ENCODE measurements at places on chromosomes 11 and 22.

- no peak for DNase-seq
Measured at GRCh38 chr11:11400121-11400520, 47.1 kb upstream of the CSNK2A3 start.

DNA sequence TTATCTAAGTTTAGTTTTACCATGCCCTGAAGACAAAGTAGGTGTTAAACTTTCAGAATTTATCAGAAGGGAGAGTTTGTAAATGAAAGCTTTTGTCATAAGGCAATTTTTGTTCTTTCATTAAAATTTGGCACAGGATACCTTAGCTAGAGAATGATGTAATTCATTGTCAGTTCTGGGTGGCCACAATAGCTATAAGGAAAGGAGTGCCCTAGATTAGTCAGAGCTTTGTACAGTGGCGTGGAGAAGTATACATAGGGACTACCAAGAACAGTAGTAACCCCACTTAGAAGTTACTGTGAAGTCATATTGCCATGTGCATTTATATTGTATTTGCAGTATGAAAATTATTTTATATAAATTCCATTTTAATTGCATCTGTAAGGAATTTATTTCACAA lies 126.3 kb upstream of the CARD18 start:
- DNase-seq = no peak

DNA sequence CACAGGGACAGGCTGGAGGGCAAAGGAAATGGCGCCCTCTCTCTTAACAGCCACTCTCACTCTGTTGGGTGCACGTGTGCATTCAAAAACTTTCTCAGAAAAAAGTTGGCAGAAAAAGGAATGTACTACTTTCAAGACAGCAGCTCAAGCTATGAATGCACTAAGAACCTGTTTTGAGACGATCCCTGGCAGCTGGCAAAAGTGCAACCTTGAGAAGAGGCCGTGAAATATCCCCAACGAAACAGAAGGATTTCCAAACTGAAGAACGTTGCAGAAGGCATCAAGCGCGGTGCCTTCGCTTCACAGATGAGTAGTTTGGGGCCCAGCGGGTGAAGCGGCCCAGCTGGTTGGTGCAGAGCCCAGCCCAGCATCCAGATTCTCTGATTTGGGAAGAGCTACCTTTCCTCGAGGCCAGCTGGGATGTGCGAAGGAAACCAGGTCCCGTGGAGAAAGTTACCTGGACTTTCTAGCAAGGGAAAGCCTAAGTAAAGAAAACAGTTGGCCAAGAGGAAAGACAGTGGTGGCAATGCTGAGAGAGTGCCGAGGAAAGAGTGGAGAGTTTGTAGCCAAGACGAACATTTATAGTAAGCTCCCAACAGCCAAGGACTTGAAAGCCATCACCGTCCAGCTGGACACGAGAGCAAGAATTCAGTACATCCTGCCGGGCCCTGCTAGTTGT lies 16.3 kb downstream of the IFT27 start:
- DNase-seq = no peak

- DNase-seq = no peak
Measured at GRCh38 chr11:77424644-77425043, 49.2 kb downstream of the PAK1 start.

DNA sequence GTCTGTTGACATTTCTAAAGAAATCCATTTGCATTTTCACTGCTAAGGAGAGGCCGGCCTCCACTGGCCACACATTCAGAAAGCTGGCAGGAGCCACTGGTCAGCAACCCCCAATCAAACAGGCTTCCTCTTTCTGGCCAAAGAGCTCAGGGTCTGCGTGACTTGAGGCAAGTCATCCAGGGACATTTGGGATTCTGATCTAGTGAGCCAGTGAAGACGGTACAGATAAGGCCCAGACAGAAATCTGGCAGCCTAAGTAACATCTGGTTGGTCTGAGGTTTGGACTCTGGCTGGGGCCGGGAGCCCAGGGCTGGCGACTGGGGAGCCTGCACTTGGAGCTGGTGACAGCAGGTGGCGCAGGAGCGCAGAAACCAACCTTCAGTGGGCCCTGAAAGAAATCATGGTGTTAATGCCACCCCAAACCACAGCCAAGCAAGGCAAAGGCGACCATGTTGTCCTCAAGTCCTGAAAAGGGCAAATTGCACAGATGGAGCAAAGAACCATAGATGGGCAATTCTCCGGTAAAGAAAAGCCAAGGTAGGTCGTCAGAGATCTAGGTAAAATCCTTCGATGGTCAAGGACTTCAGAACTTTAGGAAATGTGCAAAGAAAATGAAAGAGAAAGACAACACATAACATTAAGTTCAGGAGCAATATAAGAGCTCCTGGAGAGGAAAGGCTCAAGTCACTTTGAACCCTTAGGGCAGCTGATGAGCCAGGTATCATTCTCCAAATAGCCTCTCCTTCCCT lies 99.4 kb upstream of the BLID start:
- DNase-seq = no peak

DNA sequence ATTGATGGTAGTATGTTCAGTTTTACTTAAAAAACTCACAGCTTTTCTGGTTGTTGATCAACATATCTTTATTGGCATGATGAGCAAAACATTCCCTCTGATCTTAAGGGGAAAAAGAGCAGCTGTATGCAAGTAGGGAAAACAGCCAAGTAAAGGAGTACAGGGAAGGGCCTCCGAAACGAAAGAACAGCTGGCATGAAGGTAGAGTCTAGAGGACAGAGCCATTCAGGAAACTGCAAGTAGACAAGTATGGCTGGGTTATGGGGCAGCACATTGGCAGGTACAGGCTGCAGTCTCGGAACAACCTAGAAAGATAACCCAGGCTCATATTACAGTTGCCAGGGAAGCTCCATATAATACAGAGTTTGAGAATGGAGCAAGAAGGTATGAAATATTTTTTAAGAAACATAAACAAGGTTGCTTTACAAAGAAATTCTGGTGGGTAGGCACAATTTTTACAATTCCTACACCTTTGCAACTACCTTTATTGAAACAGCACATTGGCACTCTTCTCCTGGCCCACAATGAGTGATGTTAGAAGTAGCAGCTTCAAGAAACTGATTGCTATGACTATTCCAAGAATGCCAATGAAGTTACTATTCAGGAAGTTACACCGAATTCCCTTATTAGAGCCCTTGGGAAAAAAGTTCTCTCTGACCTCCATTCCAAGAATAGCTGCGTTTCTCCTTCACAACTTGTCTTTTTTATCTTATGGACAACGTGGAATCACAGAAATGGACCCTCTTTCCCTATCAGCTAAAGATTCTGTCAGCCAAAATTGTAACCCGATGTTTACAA lies 45.2 kb downstream of the LGR4 start:
- DNase-seq = no peak

GRCh38 chr11:131025020-131025419 lies 108.7 kb upstream of the SNX19 start:
- DNase-seq = no peak
